D341Med (cell line): ENCODE measurements at places on chromosomes 5 and 9.

DNA sequence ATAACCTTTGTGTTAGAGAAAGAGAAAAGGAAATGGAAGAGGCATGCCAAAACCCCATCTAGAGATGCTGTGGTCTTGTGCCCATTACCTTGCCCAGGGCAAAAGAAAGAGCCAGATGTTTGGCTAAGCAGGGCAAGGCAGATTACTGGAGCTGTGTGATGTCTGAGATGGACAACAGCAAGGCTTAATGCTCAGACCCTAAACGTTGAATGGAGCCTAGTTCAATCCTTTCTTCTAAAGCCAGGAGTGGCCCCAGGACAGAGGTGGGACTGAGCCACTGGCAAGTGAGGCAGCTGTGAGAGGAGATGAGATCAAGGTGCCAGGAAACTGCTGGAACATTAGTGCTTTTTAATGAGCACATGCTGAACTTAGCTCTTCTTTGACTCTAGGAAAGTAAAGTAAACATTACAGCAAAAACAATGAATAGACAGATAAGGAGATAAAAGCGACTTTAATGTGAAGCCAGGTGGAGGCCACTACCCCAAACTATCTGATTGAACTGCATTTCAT is 143.0 kb upstream of the EGFLAM start:
- DNase-seq = no peak

DNA sequence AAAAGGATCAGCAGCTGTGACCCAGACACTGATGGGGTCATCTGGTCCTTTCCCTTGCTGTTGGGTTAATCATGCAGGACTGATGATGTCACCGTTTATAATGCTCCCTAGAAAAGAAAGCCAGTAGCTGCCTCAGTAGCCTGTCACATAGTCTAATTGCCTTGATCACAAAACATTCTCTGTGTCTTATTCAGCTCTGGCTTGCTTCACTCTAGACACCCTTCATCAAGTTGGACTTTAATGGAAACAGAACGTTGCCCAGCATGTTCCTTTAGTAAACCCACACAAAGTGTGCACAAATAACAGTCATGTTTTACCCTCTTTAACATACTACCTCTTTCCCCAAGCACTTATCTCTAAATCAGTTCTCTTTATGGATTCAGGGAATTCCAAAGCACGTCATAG is 170.8 kb downstream of the SGCD start:
- no peak for DNase-seq

DNA sequence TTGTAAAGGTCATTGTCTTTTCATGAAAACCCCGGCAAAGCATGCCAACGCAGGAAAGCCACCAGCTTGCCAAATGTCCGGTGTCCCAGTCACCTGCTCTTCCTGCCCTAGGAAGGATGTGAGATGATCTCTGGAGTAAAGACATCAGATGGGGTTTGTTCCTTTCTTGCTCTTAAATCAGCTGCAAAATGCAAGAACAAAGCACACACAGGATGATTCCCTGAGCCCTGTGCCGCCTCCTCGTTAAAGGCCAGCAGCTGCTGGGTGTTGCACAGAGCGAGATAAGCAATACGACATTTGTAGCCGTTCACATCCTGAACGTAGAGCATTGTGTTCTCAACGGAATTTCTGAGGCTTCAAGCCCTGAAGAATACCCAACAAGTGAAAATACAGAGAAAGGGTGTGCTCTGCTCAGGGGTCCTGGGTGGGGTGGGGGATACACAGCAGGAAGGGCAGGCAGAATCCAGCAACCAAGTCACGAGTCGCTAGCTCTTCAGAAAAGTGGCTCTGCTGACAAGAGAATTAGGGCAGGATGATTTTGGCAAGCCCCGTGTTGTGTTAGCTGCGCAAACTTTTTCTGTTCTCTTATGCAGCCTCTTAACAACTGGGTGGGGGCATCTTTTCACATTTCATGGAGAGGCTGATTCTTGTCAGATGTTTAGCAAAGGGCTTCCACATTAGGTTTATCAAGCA is 229.2 kb upstream of the MAP3K1 start:
- no peak for DNase-seq

- DNase-seq = peak; percentile 68
These were observed 173.4 kb upstream of the CDH12 start for GRCh38 chr5:23026252-23027170.

GRCh38 chr5:180020176-180020575 is 51.4 kb downstream of the RNF130 start:
- DNase-seq = no peak

GRCh38 chr9:78235256-78235761 is 566 bp upstream of the CEP78 start:
- DNase-seq = no peak

- no peak for DNase-seq
These were observed 58.7 kb upstream of the RNU6ATAC start for GRCh38 chr9:134223091-134223490.

GRCh38 chr5:156991714-156992113 is 28.7 kb upstream of the TIMD4 start:
- DNase-seq = no peak

DNA sequence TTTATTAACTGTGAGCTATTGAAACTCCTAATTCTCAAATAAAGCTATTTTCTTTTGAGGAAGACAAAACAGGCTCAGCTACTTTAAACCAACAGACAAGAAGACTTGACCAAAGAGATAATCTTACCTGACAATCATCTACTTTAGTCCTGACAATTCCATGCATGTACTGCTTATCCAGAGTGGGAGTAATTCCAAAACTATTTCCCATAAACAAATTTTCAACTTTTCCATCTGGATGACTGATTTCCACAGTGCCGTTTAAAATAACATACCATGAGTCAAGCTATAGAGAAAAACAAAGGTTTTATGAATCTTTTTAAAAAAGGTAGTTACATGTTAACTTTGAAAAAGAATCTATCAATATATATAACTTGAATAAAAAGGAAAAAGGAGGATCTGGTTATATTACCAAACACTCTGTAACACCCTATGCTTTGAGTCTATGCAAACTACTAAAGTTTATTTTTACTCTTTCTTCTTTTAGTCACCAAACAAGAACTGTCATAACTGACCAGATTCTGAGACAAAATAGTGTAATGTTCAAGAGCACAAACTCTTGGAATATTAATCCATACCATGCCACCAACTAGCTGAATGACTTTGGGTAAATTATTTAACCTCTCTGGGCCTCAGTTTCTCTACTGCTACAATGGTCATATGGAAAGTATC is 129.7 kb downstream of the RAPGEF6 start:
- DNase-seq = no peak

GRCh38 chr9:131464354-131465000 is 38.2 kb upstream of the POMT1 start:
- no peak for DNase-seq
